Activated T-cell treated with anti-CD3 and anti-CD28 coated beads, Interleukin-2, amount 50 U/mL, for 1 hour (primary cell): ENCODE measurements at places on chromosomes 16 and 17.

DNA sequence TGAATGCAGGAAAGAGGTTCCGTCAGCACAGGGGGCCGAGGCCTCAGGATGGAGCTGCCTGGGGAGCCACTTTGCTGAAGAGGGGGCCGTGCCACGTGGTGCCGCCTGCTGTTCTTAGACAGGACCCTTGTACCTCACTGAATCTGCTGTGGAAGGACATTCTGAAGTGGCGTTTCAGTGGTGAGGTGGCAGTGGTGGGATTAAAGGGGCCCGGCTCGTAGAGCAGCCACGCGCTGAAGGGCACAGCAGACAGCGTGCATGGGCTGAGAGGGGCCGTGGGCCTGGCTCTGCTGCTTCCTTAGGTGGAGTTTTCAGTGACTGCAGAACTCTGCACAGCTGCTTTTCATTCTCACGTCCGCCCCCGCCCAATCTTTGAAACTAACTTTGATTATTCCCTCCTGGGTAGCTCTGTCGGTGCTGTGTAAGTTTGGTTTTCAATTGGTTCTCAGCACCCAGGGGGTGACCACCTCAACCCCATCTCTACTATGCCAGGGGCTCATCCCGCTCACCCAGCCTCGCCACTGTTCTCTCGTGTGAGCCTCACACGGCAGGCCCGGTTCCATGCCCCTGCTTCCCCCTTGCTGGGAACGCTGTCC is 70.3 kb downstream of the SEC14L1 start:
- no peak for DNase-seq

GRCh38 chr17:48549914-48550501 is 5.1 kb upstream of the HOXB2 start:
- DNase-seq = no peak

DNA sequence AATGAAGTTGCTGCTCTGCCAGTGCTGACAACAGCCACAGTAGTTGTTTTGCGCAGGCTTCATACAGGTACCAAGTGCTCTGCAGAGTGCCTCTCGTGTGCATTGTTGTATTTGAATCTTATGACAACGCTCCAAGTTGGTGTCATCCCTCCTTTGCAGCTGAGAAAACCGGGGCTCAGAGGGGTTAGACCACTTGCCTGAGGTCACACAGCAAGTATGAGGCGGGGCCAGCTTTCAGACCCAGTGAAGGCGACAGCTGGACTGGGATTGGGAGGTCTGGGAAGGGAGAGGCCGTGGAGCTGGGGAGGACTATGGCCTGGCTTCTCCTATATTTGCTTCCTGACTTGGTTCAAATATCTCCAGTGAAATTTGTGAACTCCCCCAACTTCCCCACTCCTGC is 33.2 kb downstream of the WNT9B start:
- no peak for DNase-seq

DNA sequence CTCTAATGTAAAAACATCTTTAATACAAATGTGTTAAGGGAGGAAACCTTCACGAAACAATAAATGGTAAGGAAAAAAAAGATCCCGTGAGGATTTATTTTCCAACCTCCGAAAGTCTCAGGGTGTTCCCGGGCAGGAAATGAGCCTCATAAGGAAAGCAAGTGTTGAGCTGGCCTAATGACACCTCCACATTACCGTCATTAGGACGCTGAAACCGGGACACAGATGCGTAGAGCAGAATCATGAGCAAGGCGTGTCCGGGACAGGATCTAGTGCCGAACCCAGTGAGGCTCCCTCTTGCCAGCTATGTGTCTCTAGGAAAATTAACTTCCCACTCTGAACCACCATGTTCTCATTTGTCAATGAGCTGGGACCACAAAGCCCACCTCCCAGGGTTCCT is 22.7 kb upstream of the CYTH1 start:
- DNase-seq = no peak

DNA sequence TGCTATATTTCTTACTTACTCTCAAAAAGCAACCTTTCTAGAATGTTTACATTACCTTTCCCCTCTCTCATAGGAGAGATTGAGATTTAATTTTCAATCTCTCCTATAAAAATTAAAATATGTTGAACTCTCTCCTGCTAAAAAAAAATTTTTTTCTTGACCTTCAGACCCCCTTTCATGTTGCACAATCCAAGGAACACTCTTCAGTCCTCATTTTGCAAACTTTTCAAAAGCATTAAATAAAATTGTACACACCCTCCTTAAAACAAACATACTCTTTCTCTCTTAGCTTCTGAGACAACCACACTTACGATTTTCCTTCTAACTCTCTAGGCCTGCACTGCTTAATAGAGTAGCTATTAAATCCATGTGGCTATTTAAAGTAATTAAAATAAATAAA is 8.6 kb upstream of the ABCA6 start:
- DNase-seq = no peak

DNA sequence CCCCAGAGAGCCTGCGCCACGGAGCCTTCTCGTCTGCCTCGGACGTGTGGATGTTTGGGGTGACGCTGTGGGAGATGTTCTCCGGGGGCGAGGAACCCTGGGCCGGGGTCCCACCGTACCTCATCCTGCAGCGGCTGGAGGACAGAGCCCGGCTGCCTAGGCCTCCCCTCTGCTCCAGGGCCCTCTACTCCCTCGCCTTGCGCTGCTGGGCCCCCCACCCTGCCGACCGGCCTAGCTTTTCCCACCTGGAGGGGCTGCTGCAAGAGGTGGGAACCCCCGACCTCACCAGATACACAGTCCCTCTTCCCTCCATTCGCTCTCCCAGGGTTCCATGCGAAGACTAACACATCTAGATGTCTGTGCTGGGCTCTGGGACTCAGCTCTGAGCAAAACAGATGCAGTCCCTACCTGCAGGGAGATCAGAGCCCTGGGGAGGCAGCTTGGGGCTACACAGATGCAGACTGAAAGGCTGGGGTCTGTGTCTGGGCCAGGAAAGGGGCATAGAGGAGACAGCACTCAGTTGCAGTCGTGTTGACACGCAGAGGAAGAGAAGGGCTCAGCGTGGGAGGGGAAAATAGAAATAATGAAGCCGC is 3.7 kb downstream of the TNK1 start:
- no peak for DNase-seq

DNA sequence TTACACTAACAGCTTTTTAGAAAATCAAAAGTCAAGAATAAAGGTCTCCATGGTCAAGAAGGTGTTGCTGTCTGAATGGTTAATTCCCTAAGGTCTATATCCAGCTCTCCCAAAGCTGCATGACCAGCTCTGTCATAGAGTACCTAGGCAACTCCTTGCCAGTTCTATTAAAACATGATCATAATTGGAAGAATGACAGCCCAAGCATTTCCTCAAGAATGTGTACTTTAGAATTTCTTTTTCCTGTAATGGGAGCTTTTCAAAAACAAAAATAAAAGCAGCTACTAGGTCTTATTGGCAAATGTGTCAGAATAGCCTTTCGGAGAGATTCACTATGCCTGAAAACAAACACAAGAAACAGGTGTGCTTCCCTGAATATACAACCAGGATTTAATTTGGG is 7.9 kb downstream of the SPOP start:
- no peak for DNase-seq

DNA sequence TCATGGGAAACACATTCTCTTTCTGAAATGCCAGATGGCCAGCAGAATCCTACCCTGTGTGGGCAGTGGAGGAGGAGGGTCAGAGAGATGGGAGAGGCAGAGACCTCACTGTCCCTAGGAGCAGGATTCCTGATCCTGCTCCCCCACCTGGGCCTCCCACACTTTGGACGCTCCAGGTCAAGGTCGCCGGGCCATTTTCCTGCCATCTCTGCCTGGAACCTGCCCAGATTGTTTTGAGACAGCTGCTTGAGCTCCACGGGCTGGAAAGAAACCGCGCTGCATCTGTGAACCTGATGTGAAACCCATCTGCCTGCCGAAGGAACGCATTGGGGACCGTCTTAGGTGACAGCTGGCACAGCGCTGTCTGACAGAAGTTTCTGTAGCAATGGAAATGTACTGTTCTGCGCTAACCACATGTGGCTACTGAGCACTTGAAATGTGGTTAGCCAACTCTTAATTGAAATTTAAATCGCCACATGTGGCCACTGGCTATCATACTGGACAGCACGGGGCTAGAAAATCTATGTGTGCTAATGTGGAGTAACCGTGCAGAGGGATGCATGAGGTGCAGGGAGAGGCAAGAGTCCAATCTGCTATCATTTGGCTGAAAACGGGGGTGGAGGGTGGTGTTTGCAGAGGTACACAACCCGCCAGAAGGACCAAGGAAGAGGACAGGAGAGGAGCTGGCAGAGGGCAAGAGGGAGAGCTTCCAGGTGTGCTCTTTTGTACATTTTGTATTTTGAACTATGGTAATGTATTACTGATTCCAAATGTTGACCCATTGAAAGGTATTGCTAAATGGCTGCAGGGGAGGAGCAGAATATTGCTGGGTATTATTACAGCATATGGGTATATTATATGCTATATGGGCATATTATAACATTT is 15.4 kb upstream of the NUBP1 start:
- no peak for DNase-seq

GRCh38 chr17:44002141-44002848 is 2.1 kb upstream of the NAGS start:
- DNase-seq = no peak

DNA sequence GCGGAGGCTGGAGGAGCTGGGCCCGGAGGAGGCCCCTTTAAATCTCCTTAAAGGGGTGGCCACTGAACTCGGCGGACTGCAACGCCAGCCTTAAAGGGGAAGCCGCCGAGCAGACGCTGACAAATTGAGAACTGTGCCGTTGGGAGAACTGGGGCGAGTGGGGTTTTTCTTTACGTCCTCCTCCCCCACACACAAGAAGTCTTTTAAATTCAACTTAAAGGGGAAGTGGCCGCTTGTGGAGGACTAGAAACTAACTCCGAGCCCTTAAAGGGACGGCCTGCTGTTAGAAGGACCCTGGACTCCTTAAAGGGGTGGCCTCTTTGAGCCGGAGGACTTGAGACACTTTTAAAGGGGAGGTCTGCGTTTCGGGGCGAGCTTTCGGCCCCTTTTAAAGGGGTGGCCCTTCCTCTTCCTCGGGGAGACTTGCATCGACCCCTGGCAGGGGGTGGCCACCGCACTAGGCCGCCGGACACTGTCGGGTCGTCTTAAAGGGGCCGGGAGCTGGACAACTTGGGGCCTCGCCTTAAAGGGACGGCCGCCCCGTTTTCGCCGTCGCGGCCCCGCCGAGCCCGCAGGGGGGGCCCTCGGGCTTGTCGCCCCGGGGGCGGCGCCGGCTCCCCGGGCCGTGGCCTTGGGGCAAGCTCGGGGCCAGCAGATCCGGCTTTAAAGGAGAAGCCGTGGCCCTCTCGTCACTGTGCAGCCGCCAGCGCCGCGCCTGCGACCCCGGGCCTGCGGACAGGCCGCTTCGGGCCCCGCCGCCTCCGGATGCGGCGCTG is 688 bp downstream of the FBRS start:
- DNase-seq = no peak

- DNase-seq = peak; percentile 64
Observed at GRCh38 chr17:43905985-43906852, 1.1 kb downstream of the MPP2 start.

DNA sequence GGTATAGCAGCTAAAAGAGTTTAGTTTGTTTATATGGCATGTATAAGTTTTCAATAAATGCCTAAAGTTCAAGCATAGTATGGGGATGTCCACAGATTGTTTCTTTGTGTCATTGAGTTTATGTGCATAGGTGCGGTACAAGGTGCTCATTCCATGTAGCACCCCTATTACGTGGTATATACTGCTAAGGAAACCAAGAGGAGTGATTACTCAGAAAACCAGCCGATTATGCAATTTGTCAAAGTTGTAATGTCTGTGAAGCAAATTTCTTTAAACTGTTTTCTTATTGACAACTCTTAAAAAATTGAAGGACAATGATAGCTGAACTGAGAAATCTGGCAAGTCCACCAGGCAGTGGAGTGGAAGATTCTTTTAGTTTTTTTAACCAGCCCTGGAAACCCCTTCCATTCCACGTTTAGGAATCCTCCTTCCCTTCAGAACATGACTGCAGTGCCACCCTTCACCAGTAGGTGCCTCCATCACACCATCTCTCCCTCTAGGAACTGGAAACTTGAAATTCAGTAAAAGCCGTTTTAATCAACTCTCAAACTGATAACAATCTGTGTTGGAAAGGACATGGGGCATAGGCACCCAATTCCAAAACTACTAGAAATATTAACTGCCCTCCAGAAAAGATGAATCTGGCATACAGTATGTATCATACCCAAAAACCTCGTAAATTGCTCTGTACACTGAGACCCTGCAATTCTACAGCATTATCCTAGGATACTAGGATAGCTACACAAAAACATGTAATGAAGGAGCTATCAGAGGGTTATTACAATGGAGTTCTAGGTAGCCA is 43.5 kb downstream of the REXO5 start:
- peak; percentile 73 for DNase-seq

GRCh38 chr16:17038415-17038814 is 432.3 kb downstream of the XYLT1 start:
- DNase-seq = no peak

- no peak for DNase-seq
Observed at GRCh38 chr17:28983286-28984230, 22.3 kb downstream of the SEZ6 start.

DNA sequence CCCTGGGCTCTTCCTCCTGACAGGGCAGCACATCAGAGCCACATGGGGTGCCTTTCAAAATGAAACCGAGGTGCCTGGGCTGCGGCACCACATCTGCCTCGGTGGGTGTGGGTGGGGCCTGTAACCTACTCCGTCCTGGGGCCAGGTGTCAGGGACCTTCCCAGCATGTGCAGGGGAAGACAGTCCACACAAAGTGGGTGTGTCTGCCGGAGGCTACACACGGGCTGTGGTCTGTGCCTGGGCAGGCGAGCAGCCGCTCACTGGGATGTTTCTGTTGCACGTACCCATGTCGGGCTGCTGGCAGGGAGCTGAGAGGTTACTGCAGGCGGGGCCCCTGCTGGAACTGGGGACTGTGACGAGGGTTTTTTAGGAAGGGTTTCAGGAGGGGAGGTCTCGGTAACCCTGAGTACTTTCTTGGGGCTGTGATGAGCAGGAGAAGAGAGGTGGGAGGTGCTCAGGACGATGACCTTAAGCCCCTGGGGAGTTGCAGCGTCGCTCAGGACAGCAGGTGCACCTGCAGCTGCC is 351.2 kb downstream of the SEC14L1 start:
- peak; percentile 31 for DNase-seq

DNA sequence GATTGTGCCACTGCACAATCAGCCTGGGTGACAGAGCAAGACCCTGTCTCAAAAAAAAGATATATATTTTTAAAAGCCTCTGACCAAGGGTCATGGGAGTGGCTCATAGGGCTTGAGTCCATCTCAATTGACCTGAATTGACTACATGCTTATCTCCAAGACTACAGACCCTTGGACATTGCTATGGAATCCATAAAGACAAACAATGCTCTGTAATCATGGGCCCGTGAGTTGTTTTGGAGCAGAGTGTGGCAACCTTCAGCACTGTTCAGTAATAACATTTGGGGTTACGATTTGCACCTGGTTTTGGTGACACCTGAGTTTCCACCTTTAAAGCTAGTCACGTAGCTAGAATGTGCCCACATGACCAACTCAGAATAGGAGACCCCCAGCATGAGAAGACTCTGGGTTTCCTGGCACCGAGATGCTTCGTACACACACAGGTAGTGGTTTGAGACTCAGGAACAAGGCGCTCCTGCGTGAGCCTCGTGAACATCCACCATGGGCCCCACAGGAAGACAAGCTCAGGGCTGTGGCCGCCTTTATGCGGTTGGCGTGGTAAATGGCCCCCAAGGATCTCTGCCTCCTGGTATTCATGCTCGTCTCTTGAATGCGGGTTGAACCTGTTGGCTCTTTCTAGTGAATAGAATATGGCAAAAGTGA is 66.6 kb upstream of the RPH3AL start:
- DNase-seq = peak; percentile 51
